Fibroblast of skin of scalp (primary cell): ENCODE measurements at places on chromosomes 3 and 15.

DNA sequence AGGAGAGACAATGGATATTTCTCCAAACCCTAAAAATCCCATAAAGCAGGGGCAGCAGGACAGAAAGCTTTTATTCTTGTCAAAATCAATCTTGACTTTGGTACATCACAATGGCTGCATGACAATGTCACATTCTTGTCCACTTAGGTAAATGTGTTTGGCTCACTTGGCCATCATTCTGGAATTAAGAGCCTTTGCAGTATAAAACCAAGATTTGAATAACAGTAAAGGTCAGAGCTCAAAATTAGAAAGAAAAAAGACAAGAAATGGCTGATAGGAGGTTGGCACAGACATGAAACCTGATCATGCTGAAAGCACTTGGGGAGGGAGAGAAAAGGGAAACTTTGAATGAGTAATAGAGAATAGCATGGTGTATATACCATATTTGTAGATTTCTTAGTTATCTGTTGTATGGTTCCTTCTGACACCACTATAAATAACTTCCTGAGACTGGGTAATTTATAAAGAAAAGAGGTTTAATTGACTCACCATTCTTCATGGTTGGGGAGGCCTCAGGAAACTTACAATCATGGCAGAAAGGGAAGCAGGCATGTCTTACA lies 158.5 kb upstream of the SGO1 start:
- no peak for DNase-seq

GRCh38 chr3:129312021-129312639 lies 33.5 kb downstream of the HMCES start:
- DNase-seq = no peak

- no peak for DNase-seq
These were observed 213.5 kb downstream of the EDEM1 start for GRCh38 chr3:5401002-5401401.

DNA sequence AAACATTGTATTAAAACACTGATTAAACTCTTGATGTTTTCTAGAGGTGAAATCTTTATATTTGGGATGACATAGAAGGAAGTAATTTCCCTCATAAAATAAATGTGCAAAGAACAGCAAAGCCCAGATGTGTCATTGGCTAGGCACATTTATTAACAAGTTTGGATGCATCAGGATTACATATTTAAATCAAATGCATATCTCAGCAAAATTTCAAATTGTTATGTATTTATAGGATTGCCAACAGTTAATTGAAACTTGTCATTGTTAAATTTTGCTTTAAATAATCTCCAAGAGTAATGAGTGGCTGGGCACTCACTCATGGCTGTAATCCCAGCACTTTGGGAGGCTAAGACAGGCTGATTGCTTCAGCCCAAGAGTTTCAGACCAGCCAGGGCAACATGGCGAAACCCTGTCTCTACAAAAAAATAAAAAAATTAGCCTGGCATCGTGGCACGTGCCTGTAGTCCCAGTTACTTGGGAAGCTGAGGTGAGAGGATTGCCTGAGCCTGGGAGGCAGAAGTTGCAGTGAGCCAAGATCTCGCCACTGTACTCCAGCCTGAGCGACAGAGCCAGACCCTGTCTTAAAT lies 28.2 kb downstream of the ARIH1 start:
- no peak for DNase-seq

DNA sequence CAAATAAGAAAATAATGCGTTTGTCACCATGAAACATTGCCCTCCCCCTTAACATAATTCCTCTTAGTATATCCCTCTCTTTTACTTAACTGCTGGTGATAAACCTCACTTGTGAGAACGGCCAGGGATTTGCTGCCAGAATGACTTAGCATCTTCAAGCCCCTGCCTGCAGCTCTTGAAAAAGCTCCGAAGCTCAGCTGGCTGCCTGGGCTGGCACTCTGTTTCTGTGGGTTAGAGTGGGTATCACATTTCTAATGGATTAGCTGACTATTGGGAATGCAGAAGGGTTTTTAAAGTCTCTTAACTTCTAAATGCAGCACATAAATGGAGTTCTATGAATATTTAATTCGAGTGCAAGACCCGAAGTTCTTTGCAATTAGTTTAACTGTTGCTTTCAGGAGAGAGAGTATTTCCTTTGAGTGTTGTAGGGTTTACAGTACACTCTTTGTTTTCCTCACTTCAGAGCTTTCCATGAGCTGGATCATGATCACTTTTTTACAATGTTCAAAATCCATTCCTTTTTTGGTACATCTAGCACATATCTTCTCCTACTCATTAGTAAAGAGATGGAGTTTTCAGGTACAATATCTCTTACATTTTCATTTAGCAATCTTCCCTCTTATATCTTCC lies 124.7 kb upstream of the RBMS3 start:
- no peak for DNase-seq

- peak; percentile 13 for DNase-seq
These were observed 214.9 kb upstream of the ARRDC4 start for GRCh38 chr15:97745481-97746071.

- DNase-seq = peak; percentile 73
These were observed 134.7 kb downstream of the THSD4 start for GRCh38 chr15:71249986-71250385.

DNA sequence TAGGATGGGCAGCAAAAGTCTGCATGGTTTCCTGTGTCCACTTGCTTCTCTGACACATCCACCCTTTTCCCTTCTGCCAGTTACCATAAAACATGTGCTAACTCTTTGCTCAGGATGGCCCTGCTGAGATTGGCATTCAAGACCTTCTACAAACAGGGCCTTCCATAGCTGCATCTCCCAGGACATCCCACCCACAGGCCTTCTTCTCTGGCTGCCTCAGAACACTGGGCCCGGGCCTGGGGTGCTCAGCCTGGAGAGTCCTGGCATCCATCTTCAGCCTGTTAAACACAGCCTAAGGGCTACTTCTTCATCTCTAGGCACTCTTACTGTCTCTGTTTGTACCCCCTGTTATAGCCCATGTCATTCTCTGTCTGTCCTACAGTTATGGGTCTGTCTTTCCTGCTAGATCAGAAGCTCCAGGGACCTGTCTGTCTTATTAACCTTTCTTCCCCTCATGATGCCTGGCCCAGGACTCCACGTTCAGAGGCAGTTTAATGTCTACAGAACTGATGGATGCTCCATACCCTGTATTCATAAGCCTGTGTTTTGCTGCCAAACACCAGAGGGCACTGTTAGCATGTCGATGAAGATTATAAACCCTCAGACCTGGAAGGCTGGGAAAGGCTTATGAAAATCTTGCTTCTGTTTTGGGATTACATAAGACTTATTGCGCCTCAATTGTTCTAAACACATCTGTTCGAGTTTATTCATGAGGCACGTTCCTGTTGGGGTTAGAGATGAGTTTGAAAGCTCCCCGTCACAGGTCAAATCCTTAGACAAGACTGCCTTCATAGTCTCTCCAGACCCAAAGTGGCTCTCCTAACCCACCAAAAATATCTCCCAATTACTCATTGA lies 16.5 kb downstream of the SEMA3G start:
- peak; percentile 74 for DNase-seq

GRCh38 chr3:24588629-24589512 lies 94.2 kb upstream of the THRB start:
- DNase-seq = no peak

DNA sequence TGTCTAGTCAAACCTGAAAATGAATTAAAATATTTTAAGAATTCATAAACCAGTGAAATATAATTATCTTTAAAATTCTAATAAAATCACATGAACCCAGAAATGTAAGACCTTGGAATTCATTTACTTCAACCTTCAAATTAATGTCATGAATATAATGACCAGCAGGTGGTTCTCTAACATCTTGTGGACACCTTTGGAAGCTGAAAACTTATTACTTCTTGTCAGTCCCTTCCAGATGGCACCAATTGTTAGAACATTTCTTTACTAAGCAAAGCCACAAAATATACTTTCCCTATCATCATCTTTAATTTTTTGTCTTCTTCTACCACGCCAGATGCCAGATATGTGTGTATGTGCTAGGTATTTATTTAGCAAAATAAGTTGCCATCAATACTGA lies 240.0 kb downstream of the MBNL1 start:
- no peak for DNase-seq

- peak; percentile 92 for DNase-seq
These were observed 9.5 kb upstream of the TRIM69 start for GRCh38 chr15:44726568-44727484.

- no peak for DNase-seq
These were observed 35.6 kb upstream of the FGF7 start for GRCh38 chr15:49387471-49387870.

GRCh38 chr3:45545476-45545875 lies 49.1 kb upstream of the LIMD1 start:
- peak; percentile 40 for DNase-seq

DNA sequence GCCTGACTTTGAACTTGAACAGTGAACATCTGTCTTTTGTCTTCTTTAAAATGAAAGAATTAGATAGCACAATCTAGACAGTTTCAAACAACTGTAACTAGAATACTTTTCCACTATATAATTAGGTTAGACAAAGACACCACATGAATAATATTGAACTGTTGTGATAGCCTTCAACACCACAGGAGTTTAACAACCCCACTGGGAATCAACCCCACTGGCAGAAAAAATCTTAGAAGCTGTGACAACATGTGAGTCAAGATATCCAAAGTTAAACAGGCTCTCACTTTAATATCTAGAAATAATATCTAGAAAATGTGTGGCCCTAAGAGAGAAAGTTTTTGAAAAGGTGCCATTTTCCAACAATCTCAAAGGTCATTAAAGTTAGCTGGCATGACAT lies 64.4 kb upstream of the PRICKLE2 start:
- DNase-seq = peak; percentile 46

DNA sequence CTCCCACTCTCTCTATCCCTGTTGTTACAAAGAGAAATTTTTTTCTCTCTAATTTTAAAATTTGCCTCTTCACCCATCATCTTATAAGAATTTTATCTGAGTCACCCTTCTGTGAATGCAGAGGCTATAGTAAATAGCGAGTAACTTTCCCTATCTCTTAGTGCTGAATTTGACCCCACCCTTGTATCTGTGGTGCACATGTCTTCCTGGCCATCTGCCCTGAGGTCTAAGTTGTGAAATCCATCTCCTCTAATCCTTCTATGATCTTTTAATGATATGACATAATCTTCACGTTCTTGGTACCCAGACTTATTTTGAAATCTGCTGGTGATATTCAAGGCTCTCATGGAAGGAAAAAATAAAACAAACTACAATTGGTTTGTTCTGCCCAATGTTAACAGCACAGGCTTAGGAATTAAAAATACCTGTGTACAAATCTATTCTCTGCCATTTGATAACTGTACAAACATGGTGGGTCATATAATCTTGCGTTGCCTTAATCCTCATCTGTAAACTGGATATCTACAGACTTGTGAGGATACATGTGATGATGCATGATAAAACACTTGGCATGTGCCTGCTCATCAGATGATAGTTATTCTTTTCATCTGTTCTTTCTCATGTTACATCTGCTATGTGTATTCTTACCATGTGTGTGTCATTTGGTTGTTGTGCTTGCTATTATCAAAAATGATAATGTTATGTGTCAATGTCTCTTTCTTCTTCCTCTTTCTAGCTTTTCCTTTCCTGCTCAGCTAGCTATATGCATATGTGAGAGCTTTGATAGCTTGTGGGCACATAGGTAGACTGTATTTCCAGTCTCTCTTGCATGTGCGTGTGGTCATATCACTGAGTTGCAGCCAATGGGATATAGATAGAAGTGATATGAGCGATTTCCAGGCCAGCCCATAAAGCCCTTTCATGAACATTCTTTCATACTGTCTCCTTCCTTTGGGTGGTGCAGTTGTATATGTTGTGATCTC lies 13.7 kb upstream of the CCR3 start:
- peak; percentile 43 for DNase-seq

DNA sequence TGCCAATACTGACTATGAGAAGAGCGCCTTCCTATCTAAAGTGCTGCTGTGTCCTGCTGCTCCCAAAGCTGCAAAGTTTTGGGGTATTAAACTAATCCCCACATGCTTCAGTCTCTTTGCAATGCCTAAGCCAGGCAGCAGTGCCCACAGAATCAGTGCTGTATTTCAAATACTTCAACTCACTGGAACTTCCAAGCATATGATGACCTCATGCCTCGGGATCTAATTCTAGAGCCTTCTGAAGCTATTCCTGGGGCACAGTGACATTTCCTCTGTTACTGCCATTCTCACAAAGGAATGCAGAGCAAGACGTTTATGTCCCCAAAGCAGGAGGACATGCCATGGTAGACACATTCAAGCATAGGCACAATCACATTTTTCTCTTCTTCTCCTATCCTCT lies 78.5 kb downstream of the CD200 start:
- peak; percentile 11 for DNase-seq

GRCh38 chr3:54578417-54578816 lies 349.4 kb downstream of the LRTM1 start:
- peak; percentile 31 for DNase-seq

GRCh38 chr3:37814547-37814946 lies 47.1 kb upstream of the CTDSPL start:
- no peak for DNase-seq

GRCh38 chr3:64187065-64187959 lies 38.0 kb downstream of the PRICKLE2 start:
- DNase-seq = peak; percentile 99

GRCh38 chr3:37457378-37458065 lies 283.1 kb upstream of the LRRFIP2 start:
- DNase-seq = no peak

DNA sequence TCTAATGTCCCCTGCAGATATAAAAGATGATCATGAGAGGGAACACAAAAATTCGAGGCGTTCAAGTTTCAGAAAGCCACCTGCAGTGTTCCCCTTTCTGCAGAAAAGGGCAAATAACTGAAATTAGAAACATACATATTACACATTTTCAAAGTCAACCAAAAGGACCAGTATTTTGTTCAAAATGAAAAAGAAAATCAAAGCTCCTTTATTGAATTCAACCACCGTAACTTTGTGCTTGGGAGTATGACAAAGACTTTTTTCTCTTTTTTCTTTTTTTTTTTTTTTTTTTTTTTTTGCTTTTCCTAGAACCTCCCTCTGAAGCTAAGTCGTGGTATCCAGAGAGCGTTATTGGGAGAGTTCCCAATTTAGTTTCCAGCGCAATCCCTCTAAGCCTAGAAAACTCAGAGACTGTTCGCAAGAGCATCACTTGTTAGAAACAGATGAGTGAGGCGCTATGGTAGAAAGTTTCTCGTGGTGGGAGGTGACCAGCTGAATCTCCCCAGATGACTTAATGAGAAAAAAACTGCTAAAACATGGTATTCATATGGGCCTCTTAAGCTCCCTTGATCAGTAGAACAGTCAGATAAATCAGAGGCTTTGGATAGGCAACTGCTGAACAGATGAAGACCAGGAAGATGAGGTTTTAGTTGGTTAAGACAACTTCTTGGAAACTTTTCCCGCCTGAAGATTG lies 77.4 kb downstream of the MB21D2 start:
- no peak for DNase-seq

GRCh38 chr3:150172356-150172755 lies 201.7 kb upstream of the PFN2 start:
- DNase-seq = no peak
